HT-29 (cell line): ENCODE measurements at places on chromosomes 1 and 21.

DNA sequence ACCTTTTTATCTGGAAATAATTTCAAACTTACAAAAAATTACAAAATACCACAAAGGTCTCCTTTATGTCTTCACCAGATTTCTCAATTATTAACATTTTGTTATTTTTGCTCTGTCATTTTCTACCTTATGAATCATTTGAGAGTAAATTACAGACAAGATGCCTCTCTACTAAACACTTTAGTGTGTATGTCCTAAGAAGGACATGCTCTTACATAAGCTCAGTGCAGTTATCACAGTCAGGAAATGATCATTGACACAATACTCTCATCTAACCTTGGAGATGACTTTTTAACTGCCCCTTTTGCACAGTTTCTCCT, 378.9 kb upstream of the RUNX1 start:
- no peak for DNase-seq

DNA sequence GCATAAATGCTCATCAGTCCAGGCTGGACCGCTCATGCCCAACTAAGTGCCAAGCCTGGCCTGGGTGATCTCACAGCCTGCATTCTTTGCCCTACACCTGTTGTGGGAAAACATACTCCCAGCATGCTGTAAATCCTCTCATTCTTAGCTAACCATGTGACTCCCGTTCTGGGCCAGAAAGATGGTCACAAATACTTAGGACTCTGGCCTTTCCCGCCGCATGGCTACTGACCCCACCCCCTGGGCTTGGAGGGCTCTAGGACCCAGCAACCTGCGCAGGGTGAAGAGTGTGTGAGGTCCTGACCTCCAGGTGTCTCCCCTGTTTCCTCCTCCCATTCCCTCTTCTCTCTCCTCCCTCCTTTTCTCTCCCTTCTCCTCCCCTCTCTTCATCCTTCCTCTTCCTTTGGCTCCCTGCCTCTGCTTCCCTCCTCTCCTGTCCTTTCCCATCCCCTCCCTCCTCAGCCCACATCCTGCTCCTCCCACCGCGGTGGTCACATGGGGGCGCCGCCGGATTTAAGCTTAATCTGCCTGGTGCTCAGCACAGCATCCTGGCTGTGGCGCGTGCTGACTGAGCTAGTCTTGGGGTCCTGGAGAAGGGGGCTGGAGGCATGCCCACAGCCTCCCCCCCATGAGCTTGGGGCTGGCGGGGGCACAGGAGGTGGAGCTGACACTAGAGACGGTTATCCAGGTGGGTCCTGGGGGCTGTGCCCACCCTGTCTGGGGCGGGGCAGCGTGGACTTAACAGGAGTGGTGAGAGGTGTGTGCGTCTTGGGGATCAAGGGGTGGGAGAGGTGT, at the start of gene CROCC:
Gene CROCC, plus strand, starts transcription at position 541 of the 795 bp plus-strand sequence. Its CDS starts 88 bp downstream, at position 629.
- DNase-seq, result no peak

DNA sequence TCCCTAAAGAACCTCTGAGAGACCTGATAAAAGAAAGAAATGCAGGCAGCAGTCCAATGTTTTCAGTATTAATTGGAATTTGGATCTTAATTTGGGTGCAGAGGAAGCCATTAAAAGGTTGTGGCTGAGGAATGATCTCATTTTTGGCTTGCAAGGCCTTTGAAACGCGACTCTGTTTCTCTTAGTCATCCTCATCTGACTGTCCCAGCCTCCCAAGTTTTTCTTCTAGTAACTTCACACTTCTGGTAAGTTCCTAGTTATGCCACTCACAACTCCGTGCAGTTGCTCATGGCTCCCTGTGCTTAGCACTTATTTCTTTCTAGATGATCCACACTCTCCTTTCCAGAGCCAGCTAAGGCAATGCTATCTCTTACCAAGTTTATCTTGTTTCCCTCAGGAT, 147.4 kb upstream of the USP24 start:
- DNase-seq, result no peak

DNA sequence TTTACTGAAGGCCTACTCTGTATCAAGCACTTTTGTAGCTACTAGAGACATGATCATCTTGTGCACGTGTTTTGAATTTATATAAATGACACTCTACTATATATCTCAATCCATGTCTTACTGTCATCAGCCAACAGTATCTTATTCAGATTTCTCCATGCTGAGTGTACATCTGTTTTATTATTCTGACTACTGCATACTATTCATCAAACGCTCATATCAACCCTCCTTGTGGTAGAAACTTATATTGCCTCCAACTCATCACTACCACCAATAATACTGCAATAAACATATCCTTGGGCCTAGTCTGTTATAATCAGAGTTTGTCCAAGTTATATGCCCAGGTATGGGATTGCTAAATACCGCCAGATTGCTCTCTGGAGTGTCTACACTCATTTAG, 81.6 kb upstream of the IRF2BP2 start:
- DNase-seq, result peak; percentile 63

DNA sequence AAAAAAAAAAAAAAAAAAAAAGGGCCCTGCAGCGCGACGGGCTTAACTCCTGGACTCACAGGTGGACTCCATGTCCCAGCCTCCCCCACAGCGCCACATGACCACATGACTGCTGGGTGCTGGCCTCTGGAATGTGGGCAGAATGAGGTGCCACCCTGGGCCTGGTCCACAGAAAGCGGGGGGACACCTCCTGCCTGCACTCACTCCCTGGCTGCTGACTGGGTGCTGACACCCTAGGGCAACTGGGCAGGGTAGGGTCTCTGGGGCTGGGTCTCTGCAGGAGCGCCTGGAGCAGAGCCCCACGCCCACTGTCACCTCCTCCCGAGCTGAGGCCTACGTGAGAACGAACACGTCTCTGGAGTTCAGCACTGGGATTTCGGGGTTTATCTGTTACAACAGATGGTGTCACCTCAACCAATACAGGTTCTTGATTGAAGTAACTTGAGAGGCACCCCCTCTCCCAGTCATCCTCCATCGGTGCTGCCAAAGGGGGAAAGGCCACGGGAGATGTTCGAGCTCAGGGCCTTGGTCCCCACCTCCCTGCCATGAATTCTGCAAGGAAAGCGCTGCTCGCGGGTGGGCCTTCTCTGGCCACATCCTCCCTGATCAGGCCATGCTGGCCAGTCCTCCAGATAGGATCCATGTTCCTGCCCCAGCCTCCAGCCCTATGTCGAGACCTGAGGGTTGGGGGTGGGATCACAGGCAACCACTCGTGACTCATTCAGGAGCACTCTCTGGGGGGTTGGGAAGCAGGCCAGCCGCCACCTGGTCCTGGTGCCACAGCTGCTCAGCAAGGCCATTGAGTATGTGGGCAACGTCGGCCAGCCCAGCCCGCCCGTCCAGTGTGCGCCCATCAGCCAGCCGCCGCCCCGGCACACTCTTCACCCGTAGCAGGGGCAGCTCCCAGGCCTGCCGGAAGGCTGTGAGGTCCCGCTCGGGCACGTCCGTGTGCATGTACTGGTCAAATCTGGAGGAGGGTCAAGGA, 5.4 kb downstream of the CPLANE2 start:
- DNase-seq, result no peak

GRCh38 chr21:29639366-29640079, 300.3 kb downstream of the GRIK1 start:
- no peak for DNase-seq

DNA sequence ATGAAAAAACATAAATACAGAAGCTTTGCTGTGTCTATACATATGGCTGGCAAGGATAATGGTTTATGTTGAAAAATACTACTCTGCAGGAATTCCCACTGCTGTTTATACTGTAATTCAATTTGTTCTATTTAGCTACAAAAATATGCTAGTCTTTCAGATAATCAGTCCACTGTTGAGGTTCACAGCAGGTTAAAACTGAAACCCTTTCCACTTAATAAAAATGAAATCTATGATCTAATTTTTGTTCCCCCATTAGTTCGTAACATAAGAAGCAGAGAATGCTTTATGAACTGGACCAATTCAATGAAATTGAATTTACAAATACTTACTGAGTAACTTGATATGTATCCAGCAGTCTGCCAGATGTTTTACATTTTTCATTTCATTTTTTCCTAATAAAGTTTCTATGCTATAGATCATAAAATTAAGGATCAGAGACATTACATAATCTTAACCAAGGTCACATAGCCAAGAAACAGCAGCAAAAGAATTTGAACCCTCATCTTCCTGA, 360.1 kb upstream of the BEND5 start:
- DNase-seq, result no peak

GRCh38 chr1:26723013-26723991, 27.5 kb downstream of the ARID1A start:
- peak; percentile 82 for DNase-seq

DNA sequence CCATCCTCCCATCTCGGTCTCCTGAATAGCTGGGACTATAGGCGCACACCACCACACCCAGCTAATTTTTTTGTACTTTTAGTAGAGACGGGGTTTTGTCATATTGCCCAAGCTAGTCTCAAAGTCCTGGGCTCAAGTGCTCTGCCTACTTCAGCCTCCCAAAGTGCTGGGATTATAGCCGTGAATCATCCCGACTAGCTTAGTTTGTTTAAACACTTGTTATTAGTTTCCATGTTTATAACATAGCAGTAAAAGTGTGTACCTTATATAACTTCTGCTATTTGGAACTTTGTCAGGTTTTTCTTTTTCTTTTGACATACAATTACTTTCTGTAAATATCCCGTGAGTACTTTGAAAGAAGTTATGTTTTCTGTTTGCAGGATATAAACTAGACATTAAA, 60.6 kb upstream of the C1orf21 start:
- DNase-seq, result no peak

- DNase-seq, result no peak
Measured at GRCh38 chr1:201609661-201610318, 70.9 kb downstream of the NAV1 start.

DNA sequence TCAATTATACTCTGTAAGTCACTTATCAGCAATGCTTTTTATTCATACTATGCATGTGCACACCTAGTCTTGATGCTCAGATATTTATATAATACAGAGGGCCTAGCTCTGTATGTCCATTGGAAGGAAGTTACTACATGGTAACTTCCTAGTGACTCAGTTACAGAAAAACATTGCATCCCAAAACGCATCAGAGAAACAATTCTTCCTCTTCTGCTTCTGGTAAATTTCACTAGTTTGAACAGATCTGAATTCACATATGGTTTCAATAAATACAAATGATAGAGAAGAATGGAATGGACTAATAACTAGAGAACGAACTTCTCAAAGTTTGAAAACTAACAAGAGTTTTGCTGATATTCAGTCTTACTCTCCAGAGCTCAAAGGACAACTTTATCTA, 811.3 kb upstream of the ADGRL2 start:
- no peak for DNase-seq

DNA sequence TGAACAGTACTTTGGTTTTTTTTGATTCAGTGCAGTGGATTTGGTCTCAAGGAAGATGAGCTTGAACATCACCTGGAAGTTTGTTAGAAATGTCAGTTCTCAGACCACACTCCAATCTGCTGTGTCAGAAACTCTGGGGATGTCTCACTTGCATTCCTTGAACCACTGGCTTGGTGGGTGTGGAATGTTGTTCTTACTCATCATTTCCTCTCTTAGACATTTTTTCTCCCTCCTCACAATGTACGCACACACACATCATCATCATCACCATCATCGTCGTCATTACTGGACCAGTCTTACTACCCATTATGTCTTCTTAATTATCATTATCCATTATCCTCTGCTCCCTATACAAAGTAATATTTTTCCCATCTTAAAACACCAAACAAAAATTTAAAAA, 91.9 kb upstream of the KCNK2 start:
- no peak for DNase-seq

GRCh38 chr21:22889445-22889844, 1891.2 kb downstream of the NCAM2 start:
- no peak for DNase-seq
